ENCODE measurements at places on chromosomes 16 and 17.

- no peak for ATAC-seq
Observed at GRCh38 chr17:31466096-31466760, 74.8 kb downstream of the RAB11FIP4 start.

- ATAC-seq = no peak
Observed at GRCh38 chr17:49764559-49765180, 739 bp upstream of the FAM117A start.

DNA sequence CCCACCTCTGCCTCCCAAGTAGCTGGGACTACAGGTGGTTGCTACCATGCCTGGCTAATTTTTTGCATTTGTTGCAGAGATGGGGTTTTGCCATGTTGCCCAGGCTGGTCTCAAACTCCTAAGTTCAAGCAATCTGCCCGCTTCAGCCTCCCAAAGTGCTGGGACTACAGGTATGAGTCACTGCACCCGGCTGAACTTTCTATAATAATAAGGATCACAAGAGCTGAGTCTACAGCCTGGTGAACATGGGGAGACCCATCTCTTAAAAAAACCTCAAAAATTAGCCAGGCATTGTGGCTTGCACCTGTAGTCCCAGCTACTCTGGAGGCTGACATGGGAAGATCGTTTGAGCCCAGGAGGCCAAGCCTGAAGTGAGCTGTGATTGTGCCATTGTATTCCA is 53.5 kb downstream of the WDR59 start:
- no peak for ATAC-seq

GRCh38 chr17:7644775-7645174 is 6.0 kb upstream of the ATP1B2 start:
- no peak for ATAC-seq

GRCh38 chr16:17316005-17316404 is 154.8 kb downstream of the XYLT1 start:
- no peak for ATAC-seq

DNA sequence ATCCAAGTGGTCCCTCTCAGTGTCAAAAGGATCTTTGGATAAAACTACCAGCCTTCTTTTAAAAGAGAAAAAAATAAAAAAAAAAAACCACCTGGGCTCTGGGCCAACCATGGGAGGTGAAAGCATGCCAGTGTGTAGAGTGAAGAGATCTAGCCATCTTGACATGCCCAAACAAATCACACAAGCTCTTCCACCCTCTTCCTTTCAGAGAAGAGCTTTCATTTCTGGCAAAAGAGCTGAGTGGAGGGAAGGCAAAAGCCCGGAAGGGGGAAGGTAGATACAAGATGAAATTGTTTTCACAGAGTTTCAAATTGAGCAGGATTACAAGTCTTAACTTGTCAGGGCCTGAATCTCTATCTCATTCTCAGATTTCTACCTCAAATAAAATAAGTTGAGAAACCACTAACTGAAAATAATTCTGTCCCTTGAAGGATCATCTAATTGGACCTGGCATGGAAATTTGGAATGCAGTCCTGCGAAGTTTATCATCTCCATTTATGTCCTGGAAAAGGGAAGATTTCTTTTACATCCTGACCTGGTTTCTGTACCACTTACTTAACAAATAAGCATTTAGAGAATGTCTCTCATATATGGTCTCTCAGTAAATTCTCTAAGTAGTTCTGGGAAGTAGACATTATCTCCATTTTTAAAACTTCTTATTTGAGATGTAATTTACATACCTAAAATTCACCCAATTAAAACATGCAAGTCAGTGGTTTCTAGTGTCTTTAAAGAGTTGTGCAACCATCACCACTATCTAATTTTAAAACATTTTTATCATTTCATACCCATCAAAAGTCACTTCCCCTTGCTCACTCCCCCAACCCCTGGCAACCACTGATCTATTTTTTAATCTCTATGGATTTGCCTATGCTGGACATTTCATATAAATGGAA is 93.7 kb downstream of the TANGO6 start:
- peak; percentile 94 for ATAC-seq

DNA sequence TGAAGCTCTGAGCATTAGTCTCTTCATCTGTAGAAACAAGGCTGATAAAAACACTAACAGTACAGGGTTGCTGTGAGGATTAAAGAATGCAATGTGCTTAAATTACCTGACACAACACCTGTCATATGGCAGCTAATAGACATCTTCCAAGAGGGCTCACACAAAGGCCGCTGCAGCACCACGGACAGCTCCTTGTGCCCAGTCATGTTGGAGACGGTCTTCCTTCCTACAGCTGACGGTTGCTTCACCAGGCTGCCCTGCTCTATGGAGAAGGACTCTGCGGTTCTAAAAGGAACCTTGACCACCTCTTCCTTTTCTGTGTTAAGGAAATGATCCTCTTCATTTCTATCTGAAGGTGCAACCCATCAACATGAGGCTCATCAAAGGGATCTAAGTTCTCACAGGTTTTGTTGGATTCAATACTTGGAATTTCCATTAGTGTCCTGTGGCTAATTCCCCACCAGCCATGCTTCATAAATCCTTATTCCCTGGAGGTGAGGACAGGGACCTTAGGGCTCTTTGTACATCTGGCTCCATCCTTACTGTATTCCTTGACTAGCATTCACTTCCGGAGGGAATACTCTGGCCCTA is 138.9 kb upstream of the CES5A start:
- no peak for ATAC-seq

DNA sequence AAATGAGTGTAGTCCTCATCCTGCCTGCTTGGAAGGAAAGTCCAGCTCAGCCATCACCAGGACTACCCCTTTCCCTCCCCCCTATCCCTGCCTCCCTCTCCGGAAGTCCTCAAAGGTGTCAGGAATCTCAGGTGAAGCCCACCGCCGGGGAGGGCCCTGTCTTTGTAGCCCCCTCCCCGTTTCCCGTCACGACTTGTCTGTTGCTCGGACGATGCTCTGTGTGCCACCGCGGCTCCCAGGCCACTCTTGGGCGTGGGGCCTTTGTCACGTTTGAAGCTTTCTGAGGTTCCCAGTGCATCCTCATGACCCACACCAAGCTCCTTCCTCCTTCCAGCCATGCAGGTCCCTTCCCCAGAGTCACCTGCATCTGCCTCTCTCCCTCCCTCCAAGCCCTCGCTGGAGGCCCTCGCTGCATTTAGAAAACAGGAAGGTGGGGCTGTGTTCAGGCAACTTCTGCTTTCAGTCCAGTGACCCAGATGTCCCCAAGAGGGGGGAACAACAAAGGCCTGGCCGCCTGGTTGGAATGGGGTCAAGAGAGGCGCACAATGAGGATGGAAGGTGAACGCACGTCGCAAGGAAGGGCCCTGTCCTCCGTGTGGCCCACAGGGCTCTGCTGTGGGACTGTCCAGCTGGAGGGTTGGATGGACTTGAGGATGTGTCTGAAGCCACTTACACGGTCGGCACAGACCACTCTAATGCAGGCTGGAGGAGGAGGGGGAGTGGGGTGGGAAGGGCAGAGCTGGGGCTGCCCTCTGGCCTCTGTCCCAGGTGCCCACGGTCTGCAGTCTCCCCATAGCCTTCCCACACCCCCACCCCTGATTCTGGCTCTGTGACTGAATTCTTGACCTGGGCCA is 59.9 kb downstream of the OR1D5 start:
- ATAC-seq = peak; percentile 64

GRCh38 chr17:1626333-1626732 is 2.3 kb downstream of the SLC43A2 start:
- no peak for ATAC-seq

DNA sequence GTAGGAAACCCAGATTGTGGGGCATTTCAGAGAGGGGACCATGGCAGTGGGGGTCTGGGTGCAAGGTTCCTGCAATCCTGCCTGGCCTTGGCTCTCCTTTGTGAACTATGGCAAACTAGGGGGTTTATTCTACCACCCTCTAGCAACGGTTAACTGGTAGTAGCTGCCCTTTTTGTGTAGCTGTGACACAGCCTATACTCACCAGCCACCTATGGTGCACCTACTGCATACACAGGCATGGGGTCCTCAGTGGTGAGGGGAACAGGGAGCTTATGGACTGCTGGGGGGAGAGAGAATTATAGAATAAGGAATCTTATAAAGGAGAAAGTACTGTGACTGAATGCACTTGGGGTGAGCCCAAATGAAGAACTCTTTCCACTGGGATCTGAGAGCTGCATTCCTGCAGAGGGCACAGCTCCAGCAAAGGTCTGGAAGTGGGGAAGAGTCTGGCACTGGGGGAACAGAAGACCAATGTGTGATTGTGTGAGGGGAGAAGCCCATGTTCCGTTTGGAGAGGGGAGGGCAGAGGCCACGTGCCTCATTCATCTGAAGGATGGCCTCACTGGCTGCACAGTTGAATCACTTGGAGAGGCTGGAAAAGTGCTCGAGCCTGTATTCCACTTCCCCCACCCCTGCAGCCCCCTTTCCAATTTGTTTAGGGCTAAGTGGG is 2.1 kb downstream of the MT1X start:
- no peak for ATAC-seq
